Activated CD4-positive, alpha-beta T cell treated with anti-CD3 and anti-CD28 coated beads, Interleukin-2, amount 50 U/mL, for 48 hours (primary cell): ENCODE measurements at places on chromosomes 5 and 9.

DNA sequence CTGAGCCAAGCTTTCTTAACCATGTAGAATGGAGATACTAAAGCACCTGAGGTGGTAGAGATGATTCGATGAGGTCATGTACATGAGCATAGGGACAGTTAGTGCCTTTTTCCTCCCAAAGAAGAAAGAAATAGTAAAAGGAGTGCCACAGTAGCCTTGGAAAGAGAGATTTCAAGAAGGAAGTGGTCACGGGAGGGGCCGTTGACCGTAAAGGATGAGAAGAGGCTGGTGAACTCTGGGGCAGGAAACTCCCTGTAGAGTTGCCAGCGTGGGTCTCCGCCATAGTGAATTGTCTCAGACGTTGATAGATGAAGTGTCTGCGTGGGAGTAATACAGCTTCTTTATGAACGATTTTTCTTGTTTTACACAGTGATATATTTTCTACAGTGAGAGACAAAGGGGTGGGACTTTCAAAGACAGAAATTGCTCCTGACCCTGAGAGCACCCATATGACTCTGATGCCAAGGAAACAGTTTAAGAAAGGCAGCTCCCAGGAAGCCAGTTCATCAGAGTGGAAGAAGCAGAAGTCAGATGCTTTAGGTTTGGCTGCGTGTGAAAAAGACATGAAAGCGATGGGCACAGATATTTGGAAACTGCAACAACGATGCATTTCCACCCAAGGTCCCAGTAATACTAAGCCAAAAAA, 41.3 kb downstream of the UGCG start:
- peak; percentile 67 for DNase-seq

DNA sequence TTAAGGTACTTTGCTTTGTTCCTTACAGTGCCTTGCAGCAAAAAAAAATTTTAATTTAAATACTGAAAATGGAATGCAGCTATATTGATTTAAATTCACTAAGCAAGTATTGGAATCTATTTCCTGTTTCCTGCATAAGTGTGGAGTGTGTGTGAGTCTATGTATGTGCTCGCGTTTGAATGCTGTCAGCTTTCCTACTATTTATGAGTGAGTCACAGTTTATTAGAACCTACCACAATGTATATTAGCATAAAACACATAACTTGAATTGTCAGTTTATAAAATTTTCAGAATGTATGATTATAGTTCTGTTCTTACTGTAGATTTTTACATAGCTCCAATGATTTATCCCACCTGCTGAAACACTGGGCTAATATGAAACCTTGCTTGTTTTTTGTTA, 302.1 kb downstream of the NR2F1-AS1 start:
- DNase-seq = no peak

DNA sequence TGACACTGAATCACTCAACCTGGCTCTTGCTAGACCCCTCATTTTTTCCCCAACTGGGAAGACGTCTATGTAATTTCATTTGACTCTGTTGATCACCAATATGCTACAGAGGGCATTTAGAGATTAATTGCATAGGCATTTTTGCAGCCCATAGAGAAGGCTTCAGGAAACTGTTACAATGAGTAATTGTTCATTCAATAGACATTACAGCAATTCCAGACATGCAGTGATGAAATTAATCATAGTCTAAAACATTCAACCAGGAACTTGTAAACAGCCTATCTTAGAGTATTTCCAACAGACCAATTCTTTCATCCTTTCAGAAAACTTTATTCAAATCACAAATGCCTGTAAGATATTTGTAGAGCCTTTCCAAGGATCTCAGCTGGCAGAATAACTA, 122.3 kb downstream of the MARCHF11 start:
- no peak for DNase-seq

DNA sequence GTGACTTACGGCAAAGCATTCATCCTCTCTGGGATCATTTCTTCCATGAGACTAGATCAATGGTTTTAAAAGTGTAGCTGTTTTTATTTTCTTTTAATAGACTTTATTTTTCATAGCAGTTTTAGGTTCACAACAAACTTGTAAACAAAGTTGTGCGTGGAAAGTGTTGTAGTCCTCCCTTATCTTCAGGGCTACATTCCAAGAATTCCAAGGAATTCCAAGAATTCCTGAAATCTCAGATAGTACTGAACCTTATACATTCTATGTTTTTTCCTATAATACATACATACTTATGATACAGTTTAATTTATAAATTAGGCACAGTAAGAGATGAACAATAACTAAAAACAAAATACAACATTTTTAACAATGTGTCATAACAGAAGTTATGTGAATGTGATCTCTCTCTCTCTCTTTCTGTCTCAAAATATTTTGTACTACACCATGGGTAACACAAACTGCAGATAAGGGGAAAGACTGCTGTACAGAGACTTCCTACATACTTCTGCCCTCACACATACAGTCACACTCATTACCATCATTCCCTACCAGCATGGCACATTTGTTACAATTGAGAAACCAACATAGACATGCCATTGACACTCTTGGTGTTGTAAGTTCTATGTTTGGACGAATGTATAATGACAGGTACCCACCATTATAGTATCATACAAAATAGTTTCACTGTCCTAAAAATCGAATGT, 1933.2 kb upstream of the WWC1 start:
- no peak for DNase-seq

- DNase-seq = no peak
Observed at GRCh38 chr5:38650946-38651345, 94.5 kb upstream of the LIFR start.

GRCh38 chr5:77170196-77170890, 40.1 kb upstream of the PDE8B start:
- DNase-seq = no peak

- no peak for DNase-seq
Observed at GRCh38 chr9:111632060-111632459, 926 bp downstream of the DNAJC25 start.

GRCh38 chr5:35835796-35836742, 20.6 kb upstream of the IL7R start:
- no peak for DNase-seq

DNA sequence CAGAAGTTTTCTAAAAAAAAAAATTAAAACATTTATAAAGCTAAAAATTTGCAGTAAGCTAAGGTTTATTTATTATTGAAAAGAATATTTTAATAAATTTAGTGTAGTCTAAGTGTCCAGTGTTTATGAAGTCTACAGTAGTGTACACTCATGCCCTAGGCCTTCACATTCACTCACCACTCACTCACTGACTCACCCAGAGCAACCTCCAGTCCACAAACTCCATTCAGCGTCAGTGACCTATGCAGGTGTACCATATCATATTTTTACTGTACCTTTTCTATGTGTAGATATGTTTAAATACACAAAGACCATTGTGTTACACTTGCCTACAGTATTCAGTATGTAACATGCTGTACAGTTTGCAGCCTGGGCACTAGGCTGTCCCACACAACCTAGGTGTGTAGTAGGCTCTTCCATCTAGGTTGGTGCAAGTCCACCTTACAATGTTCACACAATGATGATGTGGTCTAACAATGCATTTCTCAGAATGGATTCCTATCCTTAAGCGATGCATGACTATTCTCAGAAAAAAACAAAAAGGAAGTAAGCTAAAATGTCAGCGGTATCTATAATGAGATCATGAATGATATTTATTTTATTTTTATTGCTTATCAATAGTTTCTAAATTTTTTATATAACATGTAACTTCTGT, 336.7 kb downstream of the AGTPBP1 start:
- DNase-seq = no peak

GRCh38 chr5:172425402-172425801, 28.9 kb downstream of the SH3PXD2B start:
- DNase-seq = no peak

- no peak for DNase-seq
Observed at GRCh38 chr5:125043781-125044391, 297.4 kb upstream of the ZNF608 start.

- no peak for DNase-seq
Observed at GRCh38 chr5:83496626-83497025, 25.1 kb downstream of the VCAN start.

- DNase-seq = no peak
Observed at GRCh38 chr5:40780199-40780598, 18.0 kb downstream of the PRKAA1 start.

GRCh38 chr5:150670948-150671310, 9.9 kb downstream of the MYOZ3 start:
- DNase-seq = no peak

DNA sequence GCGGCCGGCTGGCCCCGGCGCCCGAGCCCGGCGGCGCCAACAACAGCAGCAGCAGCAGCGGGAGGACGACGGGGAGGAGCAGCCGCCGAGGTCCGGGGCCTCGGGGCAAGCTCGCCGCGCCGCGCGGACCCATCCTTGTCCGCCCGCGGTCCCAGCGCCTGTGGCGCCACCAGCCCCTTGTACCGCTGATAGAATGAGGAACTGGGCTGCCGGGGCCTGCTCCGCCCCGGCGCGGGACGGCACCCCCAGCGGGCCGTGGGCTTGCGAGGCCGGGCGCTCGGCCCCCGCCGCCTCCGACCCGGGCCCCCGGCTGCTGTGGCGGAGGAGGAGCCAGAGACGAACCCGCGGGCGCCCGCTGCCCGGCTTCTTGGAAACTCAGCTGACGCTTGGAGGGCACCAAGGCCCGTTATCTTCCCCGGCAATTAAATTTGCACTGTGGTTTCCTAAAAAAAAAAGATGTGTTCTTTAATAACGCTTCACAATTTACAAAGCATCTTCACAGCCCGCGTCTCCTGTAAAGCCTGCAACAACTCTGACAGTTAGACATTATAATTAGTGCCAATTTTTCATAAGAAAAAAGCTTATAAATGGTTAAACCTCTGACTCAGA, at the start of gene ARSB:
Gene ARSB (minus strand): TSS at position 195 of the 609 bp plus-strand sequence. CDS start 62 bp downstream, at position 133.
- DNase-seq = peak; percentile 68

- DNase-seq = no peak
Observed at GRCh38 chr5:67311701-67312100, 115.1 kb upstream of the CD180 start.

DNA sequence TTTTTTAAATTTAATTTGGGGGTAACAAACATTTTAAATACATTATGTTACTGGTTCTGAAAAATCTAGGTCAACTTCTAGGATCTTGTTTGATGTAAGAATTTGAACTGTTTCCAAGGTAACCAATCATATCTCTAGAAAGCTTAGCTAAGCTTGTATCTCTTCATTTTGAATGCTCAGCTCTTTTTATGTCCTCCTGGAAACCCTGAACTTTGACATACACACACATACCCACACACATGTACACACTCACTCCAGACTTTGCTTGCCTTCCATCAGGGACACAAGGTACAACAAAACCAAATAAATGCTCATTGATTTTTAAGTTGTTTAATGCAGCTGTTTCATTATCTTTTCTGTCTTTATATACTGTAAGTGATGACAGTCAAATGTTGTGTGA, 178.5 kb downstream of the RAB3C start:
- no peak for DNase-seq
